CD8-positive, alpha-beta memory T cell (primary cell): ENCODE measurements at places on chromosomes 6 and 20.

GRCh38 chr6:170256641-170257040, 34.2 kb downstream of the DLL1 start:
- no peak for DNase-seq

DNA sequence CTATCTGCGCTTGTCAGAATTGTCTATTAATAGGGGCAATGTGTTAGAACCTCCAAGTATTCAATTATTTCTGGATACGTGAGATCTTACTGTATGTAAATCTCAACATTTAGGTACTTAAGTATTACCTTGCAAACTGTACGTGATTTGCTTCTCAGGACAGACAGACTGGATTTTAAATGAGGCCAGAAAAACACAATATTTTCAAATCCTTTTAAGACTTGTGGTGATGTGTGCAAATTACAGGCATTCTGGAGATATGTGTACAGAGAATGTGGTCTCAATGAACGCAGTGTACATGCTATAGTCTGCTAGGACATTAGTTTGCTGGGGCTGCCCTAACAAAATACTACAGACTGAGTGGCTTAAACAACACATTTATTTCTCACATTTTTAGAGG, 16.9 kb downstream of the CCR6 start:
- no peak for DNase-seq

- DNase-seq: no peak
Measured at GRCh38 chr20:16952965-16953364, 204.8 kb downstream of the OTOR start.

DNA sequence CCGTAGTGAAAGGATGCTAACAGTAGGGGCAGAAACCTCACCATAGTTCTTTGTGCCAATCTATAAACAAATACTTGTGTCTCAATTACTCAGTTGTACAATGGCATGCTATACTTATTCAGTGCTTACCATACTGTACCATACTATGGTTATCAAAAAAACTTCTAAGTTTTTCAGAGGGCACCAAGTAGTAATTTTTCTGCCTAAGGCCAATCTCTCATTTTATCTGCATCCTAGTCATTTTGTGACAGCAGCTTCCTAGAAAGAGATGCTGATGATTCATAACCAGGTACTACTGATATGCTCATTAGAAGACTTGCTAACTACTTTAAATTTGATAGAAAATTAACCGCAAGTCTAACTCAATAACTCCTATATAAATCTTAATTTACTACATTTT, 42.9 kb downstream of the TMEM244 start:
- DNase-seq: no peak

- no peak for DNase-seq
Measured at GRCh38 chr20:57656252-57656820, 36.1 kb upstream of the ZBP1 start.

GRCh38 chr20:44064501-44065400, 122.2 kb downstream of the JPH2 start:
- no peak for DNase-seq

DNA sequence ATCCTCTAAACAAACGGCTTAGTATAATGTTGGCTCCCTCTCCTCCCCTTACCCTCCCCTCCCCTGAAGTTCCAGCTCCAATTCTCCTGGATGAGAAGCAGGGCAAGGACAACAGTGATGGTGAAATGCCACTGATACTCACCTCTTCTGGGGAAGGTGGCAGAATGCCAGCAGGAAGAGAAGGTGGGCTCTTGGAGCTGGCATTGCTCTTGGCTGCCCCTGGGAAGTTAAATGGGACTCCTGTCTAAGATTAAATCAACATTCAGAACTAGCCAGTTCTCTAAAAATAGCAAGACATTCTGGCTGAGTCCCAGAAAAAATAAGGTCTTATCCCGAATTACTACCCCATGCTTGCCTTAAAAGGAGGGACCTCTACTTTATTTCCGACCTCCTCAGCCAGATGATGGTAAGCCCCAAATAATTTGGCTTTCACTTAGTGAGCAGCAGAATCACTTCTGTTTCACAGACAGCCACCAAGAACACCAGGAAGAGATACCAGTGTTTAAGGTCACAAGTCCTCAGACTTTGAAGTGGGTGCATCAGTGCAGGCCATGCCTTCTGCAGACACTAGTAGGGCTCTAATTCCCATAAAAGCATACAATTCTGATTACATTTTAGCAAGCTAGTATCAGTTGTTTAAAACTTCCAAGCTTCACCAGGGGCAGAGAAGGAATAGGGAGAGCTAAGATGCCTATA, 46.0 kb upstream of the IL17A start:
- no peak for DNase-seq

DNA sequence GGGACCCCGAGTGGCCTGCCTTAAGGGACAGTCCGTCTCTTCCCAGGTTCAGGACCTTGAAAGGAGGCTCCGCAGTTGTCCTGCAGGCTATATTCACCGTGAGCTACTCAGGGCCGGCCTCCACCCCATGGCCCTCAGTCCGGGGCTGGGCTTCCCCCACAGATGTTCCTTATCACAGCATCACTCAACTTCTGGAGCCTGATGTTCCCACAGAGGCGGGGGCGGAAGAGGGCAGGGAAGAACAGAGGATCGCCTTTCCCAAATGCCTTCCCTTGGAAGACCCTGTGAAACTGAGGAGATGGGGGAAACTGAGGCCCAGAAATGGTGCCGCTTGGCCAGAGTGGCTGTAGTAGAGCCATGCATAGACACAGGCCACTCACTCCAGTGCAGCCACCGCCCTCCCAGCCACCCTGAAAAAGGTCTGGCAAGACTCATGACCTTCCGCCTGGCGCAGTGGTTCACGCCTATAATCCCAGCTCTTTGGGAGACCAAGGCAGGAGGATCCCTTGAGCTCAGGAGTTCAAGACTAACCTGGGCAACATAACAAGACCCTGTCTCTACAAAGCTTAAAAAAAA, 4.3 kb upstream of the COX4I2 start:
- no peak for DNase-seq

- no peak for DNase-seq
Measured at GRCh38 chr6:11275598-11275997, 43.1 kb upstream of the NEDD9 start.

DNA sequence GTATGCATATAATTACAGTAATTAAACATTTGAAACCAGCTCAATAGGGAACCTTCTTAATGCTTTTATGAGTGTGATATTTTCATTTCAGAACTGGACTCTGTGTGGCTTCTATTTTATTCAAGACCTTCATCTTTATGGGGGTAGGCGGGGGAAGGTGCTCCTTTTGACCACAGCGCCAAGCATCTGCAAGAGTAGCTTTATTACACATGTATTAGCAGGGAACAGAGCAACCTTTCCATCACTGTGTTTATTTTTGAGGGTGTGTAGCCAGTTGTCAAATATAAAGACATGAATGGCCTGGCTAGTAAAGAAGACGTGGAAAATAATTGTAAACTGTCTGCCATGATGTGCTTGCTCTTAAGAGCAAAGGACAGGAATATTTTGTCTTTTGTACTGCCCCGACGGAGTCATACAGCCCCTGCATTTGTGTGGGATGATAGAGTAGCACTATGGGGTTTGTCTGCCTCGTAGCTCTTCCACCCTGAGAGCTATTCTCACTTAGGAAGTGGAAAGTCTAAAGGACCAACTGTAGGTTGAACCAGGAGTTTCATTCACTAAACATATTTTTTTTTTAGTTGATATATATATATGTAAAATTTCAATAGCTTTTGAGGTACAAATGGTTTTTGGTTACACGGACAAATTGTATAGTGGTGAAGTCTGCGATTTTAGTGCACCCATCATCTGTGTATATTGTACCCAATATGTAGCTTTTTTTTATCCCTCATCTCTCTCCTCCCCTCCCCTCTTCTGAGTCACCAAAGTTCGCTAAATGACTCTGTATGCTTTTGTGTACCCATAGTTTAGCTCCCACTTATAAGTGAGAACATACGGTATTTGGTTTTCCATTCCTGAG, 91.2 kb downstream of the CARMIL1 start:
- DNase-seq: no peak

DNA sequence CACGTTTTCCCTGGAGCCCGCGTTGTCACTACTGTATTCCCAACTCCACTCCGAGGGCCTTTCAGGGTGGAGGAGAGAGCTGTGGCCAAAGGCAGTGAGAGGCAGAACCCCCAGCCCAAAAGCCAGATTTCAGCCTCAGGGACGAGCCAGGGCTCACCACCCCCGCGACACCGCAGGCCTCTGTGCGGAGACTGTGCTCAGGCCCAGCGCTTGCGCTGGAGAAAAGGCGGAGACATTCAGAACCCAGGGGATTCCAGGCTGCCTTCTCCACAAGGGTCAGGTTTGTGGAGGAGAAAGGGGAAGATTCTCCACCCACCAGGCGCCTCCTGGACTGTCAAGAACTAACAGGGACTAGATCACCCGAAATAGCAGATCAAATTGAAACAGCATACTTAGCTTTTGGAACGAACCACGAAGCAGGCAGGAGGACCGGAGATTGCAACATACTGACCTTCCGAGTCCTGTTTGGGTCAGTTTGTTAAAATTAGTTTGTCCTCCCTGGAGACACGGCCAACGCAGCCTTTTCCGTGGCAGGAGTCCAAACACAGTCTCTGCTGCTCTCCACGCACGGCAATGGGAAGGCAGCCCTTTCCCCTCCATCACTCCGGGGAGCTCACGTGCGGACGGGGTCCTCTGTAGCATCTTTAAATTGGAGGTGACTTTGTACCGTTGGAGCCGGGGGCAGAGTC, 14.4 kb downstream of the DLL1 start:
- DNase-seq: no peak

DNA sequence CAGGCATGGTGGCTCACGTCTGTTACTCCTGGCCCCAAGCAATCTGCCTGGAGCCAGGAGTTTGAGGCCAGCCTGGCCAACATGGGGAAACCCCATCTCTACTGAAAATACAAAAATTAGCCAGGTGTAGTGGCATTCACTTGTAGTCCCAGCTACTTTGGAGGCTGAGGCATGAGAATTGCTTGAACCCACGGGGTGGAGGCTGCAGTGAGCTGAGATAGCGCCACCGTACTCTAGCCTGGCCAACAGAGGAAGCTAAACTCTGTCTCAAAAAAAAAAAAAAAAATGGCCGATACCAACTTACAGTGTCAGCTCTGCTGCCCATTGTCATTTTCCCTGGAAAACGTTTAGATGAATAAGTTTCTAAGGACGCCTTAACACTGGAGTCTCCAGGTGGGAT, 489.9 kb downstream of the TFAP2A start:
- DNase-seq: no peak

DNA sequence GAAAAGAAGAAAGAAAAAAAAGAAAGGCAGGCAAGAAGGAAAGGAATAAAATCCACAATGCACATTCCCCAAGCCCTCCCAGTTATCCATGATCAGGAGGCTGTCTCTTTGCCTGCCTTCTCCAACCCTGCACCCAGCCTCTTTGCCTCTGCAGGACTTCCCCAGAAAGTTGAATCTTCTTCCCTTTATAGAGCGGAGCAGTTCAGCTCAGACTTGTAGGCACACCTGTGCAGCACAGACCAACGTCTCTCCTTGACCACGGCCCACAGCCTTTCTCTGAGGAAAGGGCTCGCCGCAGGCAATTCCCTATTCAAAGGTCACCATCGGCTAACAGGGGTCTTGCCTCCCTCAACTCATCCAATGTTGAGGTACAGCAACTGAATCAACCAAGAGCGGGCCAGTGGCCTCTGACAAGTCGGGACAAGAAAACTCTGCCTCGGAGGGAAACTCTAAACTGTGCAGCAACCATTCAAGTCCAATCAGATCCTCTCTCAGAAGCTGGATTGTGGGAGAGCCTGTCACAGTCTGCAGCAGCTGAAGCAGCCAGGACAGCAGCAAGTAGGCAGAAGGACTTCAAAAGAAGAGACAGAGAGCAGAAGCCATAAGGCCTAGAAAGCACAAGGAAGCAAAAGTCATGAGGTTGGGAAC, 529.2 kb upstream of the JARID2 start:
- no peak for DNase-seq

- no peak for DNase-seq
Measured at GRCh38 chr6:25713824-25714223, 40.7 kb upstream of the SLC17A4 start.

GRCh38 chr20:53929974-53930650, 140.3 kb downstream of the BCAS1 start:
- DNase-seq: no peak

DNA sequence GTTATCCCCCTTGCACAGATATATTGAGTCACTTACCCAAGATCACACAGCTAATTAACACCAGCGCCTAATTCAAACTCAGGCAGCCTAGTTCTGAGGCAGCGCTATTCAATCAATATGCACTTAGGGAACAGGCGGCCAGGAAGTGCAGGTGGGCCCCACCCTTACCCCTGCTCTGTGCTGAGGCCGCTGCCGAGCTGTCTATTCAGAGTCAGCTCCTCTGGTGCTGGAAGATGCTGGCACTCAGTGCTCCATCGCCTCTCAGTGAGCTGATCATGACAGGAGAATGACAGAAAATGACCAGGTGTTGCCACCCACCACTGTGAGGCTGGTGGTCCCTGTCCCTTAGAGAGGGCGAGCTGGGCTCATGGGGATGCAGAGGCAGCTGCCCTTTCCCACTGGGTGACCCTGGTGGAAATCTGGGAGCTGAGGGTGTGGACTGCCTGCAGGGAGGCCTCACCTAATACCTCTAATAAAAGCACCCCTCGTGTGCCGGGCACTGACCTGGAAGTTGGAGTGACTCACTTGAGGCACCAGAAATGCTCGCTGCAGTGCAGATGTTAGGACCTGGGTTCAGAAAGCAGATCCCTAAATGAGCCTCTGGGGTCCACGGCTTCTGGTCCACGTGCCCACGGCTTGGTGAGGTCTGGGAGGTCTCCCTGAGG, 42.5 kb upstream of the CD93 start:
- no peak for DNase-seq

DNA sequence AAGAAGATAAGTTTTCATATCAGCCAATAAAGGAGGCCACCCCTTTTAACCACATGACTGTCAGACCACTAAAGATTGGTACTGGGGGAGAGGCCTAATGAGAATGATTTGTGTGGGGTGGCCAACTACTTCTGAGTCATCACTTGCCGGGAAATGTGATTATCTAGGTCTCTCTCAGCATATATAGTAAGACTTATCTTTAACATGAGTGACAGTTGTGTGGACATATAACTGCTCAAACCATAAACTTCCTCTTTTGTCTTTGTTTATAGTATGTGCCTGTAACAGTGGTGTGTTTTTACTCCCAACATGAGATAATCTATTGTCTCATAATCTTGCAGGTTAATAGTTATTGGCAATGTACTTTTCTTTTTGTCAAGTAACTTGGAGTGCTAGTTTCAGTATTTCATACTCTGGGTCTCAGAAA, 312.4 kb downstream of the CDKAL1 start:
- DNase-seq: no peak

DNA sequence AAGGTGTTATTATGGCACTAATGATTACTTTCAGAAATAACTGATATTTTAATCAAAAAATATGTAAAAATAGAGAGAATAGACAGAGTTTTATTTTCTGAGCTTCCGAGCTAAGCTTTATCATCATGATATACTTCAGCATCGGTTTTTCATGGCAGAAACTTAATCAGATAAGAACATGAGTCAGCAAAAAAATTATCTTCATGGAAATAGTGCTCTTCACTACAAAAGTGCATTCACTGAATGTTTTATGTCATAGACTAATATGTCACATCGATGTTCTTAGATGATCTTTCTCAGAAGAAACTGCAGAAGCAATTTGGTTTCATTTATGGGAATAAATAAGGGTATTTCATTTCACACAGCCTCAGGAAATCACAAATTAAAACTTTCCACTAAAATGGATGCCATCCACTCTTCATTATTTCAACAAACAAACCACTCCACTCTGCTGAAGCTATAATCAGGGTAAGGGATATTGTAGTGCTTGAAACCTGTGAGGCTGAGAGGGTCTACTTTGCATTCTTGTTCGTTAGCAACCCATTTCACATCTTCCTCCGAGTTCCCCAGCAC, 10.2 kb upstream of the MAP3K7 start:
- no peak for DNase-seq
